ENCODE measurements at places on chromosomes 3 and 15. TPM values are rescaled to one million over a fixed set of nuclear protein-coding genes. Genes with fewer than 3 reads are reported as not detected.

Gene ITPKA
- total RNA-seq = 0.31 TPM

Gene FGF7
- total RNA-seq = 0.31 TPM

Gene MYZAP
- 1.1 TPM for total RNA-seq

Gene LMLN
- 8.4 TPM for total RNA-seq

Gene CEMIP
- 4.4 TPM for total RNA-seq

Gene TRPM1
- total RNA-seq = not detected

Gene FETUB
- total RNA-seq = not detected

Gene SLCO3A1
- total RNA-seq = 9.8 TPM

Gene STAB1
- total RNA-seq = 14.8 TPM

Gene CELSR3
- 34.5 TPM for total RNA-seq

Gene CD96
- not detected for total RNA-seq

Gene GOLGA8J
- total RNA-seq = not detected

Gene SLC22A14
- total RNA-seq = 0.31 TPM

Gene MAP1A
- total RNA-seq = 35.7 TPM

Measured in occipital lobe (tissue), 3 donors.